ENCODE measurements at places on chromosomes 5 and 9.

GRCh38 chr5:96616801-96617200 is 45.4 kb upstream of the CAST start:
- DNase-seq = no peak

DNA sequence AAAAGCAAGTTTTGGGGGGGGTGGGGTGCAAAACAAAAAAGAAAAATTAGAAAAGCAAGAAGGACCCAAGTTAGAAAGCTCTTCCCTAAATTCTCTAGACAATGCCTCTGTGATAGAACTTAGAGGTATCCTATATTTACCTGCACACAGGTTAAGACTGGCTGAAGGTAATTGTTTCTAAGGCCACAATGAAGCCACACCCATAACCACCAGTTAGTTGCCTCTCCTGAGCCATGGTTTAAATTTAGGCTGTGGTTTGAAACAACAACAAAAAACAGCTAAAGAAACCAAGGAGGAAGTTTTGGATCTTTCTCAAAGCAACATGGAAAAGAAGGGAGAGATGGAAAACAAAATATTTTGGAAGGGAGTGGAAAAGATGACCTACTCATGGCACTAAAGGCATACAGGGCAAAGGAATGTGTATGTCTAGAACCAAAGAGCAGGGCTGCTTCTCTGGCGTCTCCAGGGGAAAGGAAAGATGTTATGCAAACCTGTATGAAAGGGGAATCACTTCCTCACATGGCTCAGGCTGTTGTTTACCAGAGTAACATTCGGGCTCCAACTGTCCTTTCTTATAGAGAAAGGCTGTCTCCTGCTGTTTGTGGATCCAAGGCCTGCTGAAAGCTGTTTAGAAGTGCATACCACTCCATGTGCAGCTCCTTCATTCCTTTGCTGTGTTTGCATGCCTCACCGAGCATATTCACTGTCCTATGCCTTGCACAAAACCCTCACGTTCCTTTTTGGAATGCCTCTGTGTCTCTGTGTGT is 408.9 kb upstream of the MPDZ start:
- no peak for DNase-seq

GRCh38 chr5:111061618-111062017 is 9.9 kb upstream of the TSLP start:
- DNase-seq = no peak

GRCh38 chr9:77961541-77961940 is 70.1 kb downstream of the GNAQ start:
- DNase-seq = no peak

DNA sequence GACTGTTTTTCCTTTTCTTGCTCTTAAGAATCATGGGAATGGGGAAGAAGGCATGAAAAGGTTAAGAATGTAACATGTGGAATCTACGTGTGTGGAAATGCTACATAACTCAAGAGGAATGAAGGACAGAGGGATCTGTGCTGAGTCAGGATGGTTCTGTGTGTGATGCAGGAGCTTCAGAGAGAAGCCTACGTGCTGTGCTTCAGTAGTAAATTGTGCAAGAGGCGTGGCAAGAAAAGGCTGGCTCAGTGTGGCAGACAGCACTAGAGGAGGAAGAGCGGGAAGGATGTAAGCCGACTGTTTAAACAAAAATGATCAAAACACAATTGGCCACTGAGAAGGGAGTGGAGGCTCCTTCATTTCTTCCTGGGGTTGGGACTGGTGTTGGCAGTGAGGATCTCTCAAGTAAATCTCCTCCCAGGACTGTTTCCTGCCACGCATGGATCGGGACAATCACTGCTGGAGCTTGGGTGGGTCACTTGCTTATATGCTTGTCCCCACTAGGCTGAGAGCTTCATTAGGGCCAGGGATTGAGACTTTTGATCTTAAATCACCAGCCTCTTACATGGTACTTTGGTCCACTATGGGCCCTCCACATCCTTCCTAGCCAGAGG is 59.4 kb upstream of the BASP1 start:
- no peak for DNase-seq

GRCh38 chr9:132983491-132984201 is 5.2 kb downstream of the GFI1B start:
- DNase-seq = no peak
